Natural killer cell (primary cell): ENCODE measurements at places on chromosomes 2 and 18. TPM values are rescaled to one million over a fixed set of nuclear protein-coding genes. Genes with fewer than 3 reads are reported as not detected.

The CHRNG gene
- not detected for total RNA-seq

The SIX3 gene
- total RNA-seq: 0.15 TPM

The EVA1A gene
- not detected for total RNA-seq

DNA sequence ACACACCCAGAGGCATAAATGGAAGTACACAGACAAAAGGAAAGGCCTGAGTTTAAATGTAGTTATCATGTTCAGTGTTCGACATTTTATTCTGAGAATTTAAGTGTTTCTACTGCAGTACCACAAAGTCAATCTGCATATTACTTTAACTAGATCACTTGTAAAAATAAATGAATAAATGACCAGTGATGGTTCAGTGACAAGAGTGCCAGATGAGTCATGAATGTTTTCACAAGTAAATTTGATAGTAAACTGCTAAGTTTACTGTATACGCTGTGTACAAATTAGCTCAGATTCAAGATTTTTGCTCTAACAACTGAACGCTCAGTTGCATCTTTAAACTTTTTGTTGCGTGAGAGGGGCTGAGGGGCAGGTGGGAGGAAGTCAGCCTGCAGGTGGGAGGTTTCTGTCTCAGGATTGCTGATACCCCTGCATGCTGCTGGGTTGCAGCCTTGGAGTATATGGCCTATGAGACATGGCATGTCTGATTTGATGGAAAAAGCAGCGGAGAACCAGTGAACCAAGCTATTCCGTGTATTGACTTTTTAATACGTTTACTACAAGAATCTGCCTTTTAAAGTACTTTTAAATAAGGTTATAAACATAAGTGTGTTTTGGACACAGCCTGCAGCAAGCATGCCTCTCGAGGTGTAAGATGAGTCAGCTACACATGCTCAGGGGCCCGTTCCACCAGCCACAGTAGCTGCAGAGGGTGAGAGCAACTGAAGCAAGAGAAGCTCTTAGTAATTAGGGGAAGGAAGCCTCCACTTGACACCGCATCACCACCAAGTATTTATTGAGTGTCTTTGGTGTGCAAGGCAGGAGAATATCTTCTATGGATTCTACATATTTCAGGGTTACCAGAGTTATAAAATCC, 245.1 kb downstream of the NEDD4L start:
- DNase-seq: no peak

DNA sequence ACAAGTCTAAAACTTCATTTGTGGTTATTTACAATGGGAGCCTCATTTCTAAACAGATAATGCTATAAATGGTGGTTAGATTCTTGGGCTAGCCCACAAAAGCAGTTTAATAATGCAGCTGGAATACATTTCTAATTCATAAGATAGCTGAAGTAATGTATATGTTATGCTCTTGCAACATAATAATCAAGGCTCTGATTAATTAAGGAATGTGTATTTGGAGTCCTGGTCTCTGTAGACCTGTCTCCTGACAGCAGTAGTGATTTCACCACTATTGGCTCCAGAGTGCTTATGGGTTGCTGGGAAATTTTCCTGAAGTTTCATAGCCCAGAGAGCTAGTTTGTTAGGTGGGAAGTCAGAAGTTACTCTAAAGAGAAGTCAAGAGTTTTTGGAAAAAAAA, 21.3 kb upstream of the CDC42EP3 start:
- no peak for DNase-seq

GRCh38 chr2:36486521-36487044, 111.4 kb downstream of the FEZ2 start:
- no peak for DNase-seq

- no peak for DNase-seq
Measured at GRCh38 chr2:200296118-200296517, 10.4 kb upstream of the SPATS2L start.

GRCh38 chr2:27174638-27175037, 25.8 kb downstream of the TCF23 start:
- no peak for DNase-seq

- DNase-seq: no peak
Measured at GRCh38 chr2:130918393-130918792, 81.7 kb downstream of the ARHGEF4 start.

GRCh38 chr2:66573416-66573815, 138.5 kb downstream of the MEIS1 start:
- DNase-seq: no peak
